ENCODE measurements at places on chromosomes 3 and 15.

- no peak for DNase-seq
Observed at GRCh38 chr3:82957079-82957478, 1195.6 kb upstream of the GBE1 start.

GRCh38 chr3:137347817-137348368, 390.1 kb downstream of the IL20RB start:
- no peak for DNase-seq

- no peak for DNase-seq
Observed at GRCh38 chr3:22585911-22586310, 617.2 kb upstream of the UBE2E2 start.

GRCh38 chr3:141877911-141878310, 1.5 kb downstream of the ATP1B3 start:
- no peak for DNase-seq

DNA sequence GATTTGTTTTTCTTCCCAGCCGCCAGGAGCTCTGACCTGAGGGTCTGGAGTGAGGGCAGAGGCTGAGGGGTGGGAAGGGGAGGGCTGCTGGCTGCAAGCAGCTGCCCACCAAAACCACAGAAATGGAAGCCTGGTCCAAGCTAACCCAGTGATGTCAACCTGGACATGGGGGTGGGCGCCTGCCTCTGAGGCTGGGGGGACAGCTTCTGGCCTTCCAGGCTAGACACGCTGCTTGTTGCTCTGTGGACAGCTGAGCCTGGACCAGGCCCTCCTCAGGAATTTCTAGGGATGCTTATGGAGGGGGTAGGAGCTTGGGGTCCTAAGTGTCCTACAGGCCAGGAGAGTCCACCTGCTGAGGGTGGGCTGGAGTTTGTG, 21.4 kb downstream of the PSTPIP1 start:
- no peak for DNase-seq

All from stimulated activated CD8-positive, alpha-beta memory T cell treated with anti-CD3 and anti-CD28 coated beads, Interleukin-7, amount 100 ng/mL, for 4 hours (primary cell).